Upper lobe of left lung (tissue), 6 donors: ENCODE measurements at places on chromosomes 7 and 10. TPM values are rescaled to one million over a fixed set of nuclear protein-coding genes. Genes with fewer than 3 reads are reported as not detected.

LIPF gene
- not detected for total RNA-seq

- peak; percentile 40 for DNase-seq
- no peaks in the 10 kb centered on the region for H3K36me3 ChIP-seq
- H3K27me3 ChIP-seq = no peaks in the 10 kb centered on the region
- H3K4me1 ChIP-seq = peaks cover 34% of the 10 kb centered on the region
- H3K4me3 ChIP-seq = no peak overlapping the region
- H3K27ac ChIP-seq = peak overlapping the region; percentile 73
These were observed 192.3 kb downstream of the REEP3 start for GRCh38 chr10:63713191-63714144.

- no peak overlapping the region for H3K4me3 ChIP-seq
- H3K27ac ChIP-seq = no peak overlapping the region
- no peaks in the 10 kb centered on the region for H3K4me1 ChIP-seq
- no peaks in the 10 kb centered on the region for H3K27me3 ChIP-seq
These were observed 145.9 kb upstream of the ITGB1 start for GRCh38 chr10:33103863-33104379.

- no peaks in the 10 kb centered on the region for H3K36me3 ChIP-seq
- no peak overlapping the region for H3K27ac ChIP-seq
- peaks cover 4% of the 10 kb centered on the region for H3K4me1 ChIP-seq
- no peaks in the 10 kb centered on the region for H3K27me3 ChIP-seq
- no peak for DNase-seq
- H3K4me3 ChIP-seq = no peak overlapping the region
These were observed 82.9 kb downstream of the AUTS2 start for GRCh38 chr7:69681181-69681580.

ZNF425 gene
- total RNA-seq = 1.5 TPM

- no peak for DNase-seq
- H3K4me3 ChIP-seq = no peak overlapping the region
- no peaks in the 10 kb centered on the region for H3K4me1 ChIP-seq
- no peak overlapping the region for H3K27ac ChIP-seq
These were observed 3.8 kb downstream of the NEBL start for GRCh38 chr10:20893297-20893696.

PNLIPRP3 gene
- total RNA-seq = 0.20 TPM
